GM19239 (cell line): ENCODE measurements at places on chromosomes 7 and 10.

GRCh38 chr7:42479816-42480633 is 243.0 kb upstream of the GLI3 start:
- no peak for DNase-seq

- DNase-seq = no peak
These were observed 34.1 kb downstream of the SAMD8 start for GRCh38 chr10:75145590-75145989.

- DNase-seq = no peak
These were observed 102.8 kb downstream of the COL13A1 start for GRCh38 chr10:69904533-69904932.

DNA sequence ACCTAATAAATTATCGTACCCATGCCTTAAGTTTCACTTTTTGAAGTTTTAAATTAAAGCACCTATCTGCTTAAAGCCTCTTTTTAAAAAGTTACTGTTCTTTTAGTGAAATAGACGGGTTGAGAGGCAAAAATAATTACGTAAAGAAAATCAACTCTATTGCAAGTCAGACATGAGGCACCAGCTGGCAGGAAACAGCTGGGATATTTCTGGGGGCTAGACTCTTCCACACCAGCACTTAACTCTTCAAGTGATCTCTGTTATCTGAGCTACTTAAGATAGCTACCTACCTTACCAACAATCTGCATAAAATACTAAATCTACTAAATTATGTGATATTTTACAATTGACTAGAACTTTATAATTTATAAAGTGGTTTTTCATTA is 35.8 kb downstream of the GBF1 start:
- no peak for DNase-seq

DNA sequence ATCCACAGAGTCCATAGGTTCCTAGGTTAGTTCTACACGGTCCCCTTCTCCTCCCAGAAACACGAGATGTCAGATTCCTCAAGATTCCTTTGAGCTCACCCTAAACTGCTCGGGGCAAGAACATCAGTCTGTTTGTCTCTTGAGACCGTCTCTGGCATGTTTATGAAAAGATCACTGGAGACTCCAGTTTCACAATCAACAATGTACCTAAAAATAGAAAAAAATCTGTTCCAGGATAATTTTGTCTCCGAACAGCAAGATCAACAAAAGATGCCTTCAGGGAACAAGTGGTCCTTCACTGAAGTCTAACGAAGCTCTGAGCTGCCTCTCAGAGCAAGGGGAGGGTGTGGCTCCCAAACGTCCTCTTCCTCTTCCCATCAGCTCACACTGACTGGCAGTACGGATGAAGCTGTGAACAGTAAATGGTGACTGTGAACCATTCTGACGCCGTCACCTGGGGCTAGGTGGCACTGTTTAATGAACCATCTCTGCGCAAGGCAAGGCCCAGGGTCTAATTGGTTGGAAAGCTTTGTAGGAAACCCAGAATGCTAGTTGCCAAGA is 156.2 kb upstream of the LYZL1 start:
- DNase-seq = no peak

GRCh38 chr7:152751449-152752141 is 8.0 kb upstream of the ACTR3B start:
- no peak for DNase-seq

GRCh38 chr10:112361951-112362751 is 11.8 kb upstream of the ACSL5 start:
- no peak for DNase-seq

GRCh38 chr10:48804740-48805182 is 120.1 kb downstream of the WDFY4 start:
- no peak for DNase-seq

GRCh38 chr7:139823959-139824521 is 5.0 kb upstream of the TBXAS1 start:
- DNase-seq = no peak

GRCh38 chr7:137768366-137768765 is 78.4 kb downstream of the DGKI start:
- no peak for DNase-seq

DNA sequence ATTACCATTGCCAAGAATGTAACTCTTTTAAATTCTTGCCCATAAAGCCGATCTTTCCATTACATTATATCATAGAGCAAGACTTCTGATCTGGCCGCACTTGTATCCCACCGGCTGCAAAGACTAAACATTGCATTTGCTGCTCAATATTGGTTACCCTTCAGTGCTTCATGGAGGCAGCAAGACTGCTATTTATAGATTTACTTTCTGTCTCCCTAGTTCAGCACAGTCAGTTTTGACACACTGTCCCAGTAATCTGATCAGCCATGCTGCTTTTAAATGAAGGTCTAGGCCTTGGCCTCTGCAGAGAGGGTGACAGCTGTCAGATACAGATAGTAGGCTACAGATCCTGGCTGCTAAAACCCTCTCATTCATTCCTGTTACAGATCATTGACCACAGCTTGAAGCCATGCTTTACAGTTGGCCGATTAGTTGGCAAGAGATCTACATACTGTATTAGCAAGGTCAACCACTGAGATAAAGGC is 562.6 kb upstream of the GALNT17 start:
- no peak for DNase-seq

- DNase-seq = no peak
These were observed 29.5 kb upstream of the GJD4 start for GRCh38 chr10:35575640-35576039.

DNA sequence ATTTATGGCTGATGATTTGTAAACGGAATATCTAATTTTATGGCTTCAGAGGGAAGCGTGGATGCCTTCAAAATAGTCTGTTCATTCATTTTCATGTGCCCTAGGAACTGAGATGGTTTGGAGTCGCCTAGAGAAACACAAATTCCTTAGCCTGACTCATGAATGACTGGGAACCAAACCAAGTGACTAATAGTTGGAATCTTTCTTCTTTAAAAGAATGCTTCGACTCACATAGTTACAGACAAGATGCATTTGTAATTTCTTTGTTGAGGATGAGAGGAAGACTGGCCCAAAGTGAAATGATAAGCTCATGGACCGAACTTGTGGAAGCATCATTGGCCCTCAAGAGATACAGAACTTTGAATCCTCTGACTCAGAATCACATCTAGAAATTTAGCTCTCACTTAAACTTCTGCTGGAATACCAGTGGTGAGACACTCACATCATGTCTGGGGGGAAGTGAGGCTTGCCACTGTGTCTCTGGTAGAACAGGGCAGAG is 1107.2 kb downstream of the NRG3 start:
- no peak for DNase-seq

DNA sequence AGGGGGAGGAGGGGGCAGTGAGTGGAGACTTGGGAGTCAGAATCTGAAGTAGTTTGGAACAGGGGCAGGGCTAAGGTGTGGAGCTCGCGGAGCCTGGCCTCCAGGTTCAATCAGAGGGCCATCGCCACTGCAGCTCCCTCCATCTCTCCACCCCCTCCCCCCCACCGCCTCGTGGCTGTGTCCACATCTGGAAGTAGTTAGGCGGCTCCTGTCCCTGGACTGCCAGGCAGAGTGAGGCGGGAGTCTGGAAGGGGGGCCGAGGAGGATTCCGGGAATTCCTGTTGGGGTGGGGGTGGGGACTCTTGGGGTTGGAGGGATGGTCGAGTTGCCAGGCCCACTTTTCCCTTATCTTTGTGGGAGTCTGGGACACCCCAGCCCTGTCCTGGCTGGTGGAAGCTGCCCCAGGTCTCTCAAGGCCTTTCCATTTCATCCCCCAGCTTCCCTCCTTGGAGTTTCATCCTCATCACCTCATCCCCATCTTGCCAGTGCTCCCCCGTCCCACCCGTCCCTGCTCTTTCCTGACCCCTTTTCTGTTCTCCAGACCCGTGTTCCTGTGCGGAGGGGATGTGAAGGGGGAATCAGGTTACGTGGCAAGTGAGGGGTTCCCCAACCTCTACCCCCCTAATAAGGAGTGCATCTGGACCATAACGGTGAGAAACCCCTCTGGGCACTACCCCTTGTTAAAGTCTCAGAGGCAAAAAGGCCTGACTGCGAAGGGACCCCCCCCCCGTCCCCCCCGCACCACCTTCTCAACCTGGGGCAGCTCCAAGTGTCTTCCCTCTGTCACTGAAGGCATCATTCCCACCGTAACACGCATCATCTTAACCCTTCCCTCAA is 944 bp downstream of the PCOLCE start:
- no peak for DNase-seq

- DNase-seq = peak; percentile 21
These were observed 81.0 kb downstream of the SAMD9 start for GRCh38 chr7:93036807-93037206.

DNA sequence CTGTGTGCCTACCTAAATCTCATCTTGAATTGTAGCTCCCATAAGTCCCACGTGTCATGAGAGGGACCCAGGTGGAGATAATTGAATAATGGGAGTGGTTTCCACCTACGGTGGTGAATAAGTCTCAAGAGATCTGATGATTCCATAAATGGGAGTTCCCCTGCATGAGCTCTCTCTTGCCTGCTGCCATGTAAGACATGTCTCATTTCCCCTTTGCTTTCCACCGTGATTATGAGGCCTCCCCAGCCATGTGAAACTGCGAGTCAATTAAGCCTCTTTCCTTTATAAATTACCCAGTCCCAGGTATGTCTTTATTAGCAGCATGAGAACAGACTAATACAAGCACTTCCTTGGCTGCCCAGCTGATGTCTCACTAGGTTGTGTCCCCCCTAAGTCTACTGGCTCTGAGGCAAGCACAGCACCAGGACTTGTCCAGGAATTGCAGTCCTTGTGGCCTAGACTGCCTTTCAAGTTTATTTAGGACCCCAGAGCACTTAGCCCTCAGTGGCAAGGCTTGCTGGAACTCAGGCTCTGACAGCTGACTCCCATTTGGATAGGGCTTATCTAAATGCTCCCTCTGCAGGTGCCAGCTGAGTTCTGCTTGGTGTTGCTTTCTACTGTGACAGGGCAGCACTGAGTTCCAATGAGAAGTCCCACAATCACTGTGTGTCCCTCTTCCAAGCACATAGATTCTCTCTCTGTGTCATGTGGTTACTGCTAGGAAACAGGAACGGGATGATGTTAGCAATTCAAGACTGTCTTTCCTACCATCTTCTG is 59.0 kb upstream of the TAS2R16 start:
- no peak for DNase-seq

DNA sequence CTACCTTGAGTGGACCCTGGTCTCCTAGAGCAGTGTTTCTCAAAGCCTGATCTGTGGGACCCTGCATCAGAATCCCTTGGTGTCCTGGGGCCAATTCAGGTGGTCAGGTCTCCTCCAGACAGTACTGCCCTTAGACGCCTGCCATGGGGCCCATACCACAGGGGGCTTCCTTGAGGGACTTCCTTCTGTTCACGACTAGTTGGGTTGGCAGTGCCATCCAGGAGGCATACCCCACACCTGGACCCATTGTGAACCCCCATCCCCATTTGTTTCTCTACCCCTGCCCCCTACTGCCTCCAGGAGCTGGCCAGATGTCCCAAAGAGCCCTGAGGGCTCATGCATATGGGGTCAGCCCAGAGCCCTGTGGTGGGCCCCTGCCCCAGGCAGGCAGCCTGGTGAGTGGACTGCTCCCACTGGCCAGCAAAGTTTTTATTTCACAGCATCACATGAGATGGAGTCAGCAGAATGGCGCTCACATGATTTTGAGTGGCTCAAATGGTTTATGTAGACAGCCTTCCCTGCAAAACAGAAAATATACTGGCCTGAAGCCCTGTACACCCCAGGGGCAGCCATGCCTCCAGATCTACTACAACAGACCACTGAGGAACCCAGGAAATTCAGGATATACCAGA is 259.9 kb upstream of the ZMIZ1 start:
- no peak for DNase-seq

DNA sequence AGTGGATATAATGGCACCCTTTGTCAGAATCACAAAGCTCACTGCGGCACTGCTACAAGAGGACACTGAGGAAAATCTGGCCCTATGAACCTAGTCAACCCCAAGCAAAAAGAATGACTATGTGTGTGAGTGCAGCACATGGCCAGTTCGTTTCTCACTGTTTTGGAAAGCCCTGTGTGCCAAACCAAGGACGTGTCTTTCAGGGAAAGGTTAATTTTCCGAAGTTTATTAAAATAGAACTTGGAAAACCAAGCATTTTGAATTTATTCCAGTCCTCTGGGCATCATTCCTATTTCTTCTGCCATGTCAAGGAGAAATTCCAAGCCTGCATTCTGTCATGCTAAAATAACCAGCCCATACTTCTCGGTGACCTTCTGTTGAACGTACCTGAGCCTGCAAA is 471.8 kb downstream of the PLXDC2 start:
- DNase-seq = no peak

- no peak for DNase-seq
These were observed 87.8 kb downstream of the CTTNBP2 start for GRCh38 chr7:117785431-117785830.

- no peak for DNase-seq
These were observed 484.8 kb upstream of the DPP6 start for GRCh38 chr7:153567426-153567825.

- no peak for DNase-seq
These were observed 68.3 kb downstream of the MLLT10 start for GRCh38 chr10:21602313-21602712.

DNA sequence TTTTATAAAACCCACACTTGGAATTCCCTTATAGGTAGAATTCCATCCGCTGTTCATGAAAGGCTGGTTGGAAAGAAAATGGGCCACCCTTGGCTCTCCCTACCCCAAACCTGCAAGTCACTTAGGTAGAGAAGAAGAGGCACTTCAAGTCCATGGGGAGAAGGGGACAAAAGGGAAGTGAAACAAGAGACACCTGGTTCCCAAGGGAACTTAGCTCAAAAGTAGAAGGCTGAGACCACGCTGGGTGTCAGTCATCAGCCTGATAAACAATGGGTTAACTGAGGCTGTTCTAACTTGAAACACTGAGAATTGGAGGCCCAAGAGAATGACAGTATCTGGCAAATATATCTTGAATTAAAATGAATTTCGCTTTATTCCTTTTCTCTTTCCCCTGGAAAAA is 330.8 kb upstream of the NFE2L3 start:
- no peak for DNase-seq

- no peak for DNase-seq
These were observed 23.9 kb downstream of the PARD3 start for GRCh38 chr10:34791228-34791627.

DNA sequence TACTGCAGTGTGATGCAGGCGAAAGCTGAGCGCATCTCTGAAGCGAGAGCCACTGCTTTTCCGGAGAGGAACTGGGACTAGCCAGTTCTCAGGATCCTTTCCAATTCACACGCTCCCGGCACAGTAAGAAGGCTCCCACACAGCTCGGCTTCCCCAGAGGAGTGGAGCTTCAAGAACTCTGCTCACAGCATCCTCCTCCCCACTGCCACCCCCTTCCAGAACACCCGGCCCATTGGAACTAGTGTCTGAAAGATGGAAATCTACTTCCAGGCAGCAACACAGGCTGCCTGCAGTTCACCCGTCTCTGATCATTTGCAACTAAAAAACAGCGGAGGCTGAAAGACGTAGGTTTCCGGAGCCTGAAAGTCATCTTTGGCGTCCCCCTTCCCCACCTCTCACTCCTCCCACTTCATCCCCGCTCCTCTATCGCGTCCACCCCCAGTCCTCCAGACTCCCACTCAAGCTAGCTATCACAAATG is at the start of gene DGKB:
Gene DGKB (minus strand): TSS at position 163 of the 479 bp plus-strand sequence.
- no peak for DNase-seq

- DNase-seq = no peak
These were observed 197.4 kb downstream of the ELMO1 start for GRCh38 chr7:37251222-37251621.

GRCh38 chr7:138258197-138258559 is 181.9 kb downstream of the AKR1D1 start:
- DNase-seq = no peak
